ENCODE measurements at places on chromosomes 6 and 20.

GRCh38 chr20:24821391-24821790, 127.7 kb upstream of the CST7 start:
- no peak for DNase-seq

DNA sequence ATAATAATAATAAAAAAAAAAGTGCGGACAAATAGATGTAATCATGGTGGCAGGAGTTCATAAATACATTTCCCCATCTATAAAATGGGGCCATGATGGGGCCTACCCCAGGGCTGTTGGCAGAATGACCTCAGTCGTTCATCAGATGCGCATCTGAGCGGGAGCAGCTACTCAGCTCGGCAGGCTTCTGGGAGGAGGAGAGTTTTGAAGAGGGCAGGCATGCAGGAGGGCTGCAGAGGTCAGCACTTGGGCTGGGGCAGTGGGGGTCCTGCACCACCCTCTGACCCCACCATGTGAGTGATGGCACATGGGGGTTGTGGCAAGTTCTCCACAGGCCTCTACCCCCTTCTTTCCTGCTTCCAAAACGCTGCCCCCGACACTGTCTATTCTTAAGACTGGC, 373.5 kb downstream of the ZFAND3 start:
- DNase-seq = no peak

DNA sequence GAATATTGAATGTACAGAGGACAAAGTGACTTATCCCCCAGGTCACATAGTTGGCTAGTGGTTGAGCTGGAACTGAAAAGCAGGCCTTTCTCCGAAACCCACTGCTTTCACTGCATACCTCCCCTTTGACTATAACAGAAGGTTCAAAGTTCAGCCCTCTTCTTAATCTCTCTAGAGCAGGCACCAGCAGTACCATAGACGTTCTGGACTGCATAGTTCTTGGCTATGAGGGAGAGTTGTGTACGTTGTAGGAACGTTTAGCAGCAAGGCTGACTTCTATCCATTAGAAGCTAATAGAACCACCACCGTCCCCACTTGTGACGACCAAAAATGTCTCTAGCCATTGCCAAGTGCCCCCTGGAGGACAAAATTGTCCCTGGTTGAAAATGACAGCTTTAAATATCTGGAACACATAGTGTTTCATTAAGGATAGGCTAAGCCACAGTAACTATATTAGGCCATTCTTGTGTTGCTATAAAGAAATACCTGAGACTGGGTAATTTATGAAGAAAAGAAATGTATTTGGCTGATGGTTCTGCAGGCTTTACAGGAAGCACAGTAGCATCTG, 123.8 kb upstream of the MTHFD1L start:
- no peak for DNase-seq

DNA sequence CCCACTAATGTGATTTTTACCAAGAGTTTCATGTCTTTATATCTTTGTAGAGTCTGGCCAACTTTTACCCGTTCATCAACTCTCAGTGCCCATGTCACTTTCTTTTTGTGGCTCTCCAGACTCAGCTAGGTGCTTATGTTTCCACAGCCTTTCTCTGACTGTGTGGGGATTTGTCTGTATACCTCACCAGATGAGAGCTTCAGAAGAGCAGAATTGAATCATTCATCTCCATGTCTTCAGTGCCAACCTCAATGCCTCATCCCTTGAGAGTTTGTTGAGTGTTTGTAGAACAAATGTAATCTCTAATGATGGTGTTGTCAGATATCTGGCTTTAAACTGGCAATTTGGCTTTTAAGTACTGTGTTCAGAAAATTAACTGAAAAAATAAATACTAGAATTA, 16.8 kb upstream of the CCN2 start:
- no peak for DNase-seq

GRCh38 chr20:14622796-14623195, 285.4 kb upstream of the FLRT3 start:
- DNase-seq = no peak

GRCh38 chr20:12466915-12467314, 541.9 kb upstream of the SPTLC3 start:
- no peak for DNase-seq

GRCh38 chr20:57671662-57672061, 38.2 kb downstream of the PMEPA1 start:
- DNase-seq = peak; percentile 25

- DNase-seq = no peak
Observed at GRCh38 chr6:166583230-166583965, 3.1 kb downstream of the RAMACL start.

Data from H54 (cell line).